ENCODE measurements at places on chromosomes 16 and 17.

GRCh38 chr16:72963533-72964315, 84.2 kb downstream of the ZFHX3 start:
- no peak for DNase-seq

DNA sequence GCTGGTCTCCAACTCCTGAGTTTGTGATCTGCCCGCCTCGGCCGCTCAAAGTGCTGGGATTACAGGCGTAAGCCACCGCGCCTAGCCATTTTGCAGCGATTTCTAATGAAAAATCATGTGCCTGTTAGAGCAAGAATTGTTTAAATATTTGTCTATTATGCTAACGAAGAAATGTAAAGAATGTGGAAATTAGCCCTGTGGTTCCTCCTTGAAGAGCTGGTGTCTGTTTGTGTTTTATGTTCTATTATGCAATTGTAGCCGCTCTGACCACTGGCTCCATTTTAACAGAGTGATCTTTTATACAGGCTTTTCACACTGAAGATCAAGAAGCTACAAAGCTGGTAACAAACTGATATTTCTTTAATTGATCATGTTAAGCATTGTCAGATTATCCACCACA, 217.3 kb downstream of the USP22 start:
- DNase-seq: no peak

DNA sequence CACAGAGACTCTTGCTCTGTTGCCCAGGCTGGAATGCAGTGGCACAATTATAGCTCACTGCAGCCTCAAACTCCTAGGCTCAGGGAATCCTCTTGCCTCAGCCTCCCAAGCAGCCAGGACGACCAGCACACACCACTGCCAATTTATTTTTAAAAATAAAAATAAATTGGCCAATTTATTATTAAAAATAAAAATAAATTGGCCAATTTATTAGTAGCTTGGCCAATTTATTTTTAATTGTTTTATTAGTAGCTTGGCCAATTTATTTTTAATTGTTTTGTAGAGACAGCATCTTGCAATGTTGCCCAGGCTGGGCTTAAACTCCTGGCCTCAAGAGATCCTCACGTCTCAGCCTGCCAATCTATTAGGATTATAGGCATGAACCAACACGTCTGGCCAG, 184.3 kb downstream of the FTO start:
- DNase-seq: no peak

DNA sequence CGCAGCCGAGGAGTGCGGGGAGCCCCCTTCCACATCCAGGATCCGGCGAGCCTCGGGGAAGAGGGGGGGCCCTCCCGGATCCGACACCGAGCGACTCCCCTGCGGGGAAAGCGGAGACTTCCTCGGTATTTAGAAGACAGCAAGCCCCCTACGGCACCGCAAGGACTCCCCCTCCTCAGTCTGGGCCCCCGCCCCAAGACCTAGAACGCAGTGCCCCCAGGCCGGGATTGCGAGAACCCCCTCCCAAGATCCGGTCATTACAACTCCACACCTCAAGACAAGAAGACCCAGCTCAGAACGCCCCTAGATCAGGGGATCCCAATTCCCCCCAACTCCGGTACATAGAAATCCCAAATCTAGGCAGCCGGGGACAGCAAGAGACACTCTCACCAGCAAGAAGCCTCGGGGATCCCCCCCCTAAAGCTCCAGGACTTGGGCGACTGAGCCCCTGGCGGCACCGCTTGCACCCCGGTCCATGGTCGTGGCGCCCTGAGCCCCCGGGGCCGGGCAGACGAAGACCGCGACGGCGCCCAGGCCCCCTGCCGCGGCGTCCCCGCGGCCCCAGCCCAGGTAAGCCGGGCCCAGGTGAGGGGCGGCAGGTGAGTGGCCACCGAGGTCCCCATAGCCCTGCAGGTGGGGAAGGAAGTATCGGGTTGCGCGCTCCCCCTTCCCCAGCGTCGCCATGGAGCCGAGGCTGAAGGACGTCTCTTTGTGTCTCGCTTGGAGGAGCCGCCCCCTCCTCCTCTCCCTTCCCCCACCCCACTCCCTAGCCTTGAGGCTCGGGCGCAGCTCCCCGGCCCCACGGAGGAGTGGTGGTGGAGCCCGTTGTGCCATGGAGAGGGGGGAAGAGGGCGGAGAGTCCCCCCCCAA, 641 bp downstream of the SBK1 start:
- peak; percentile 65 for DNase-seq

GRCh38 chr16:27595993-27596392, 46.0 kb downstream of the KATNIP start:
- no peak for DNase-seq

GRCh38 chr17:50213026-50214022, 11.9 kb upstream of the COL1A1 start:
- DNase-seq: peak; percentile 19

GRCh38 chr17:59838052-59838916, 54.5 kb downstream of the TUBD1 start:
- DNase-seq: no peak

Measured in lung (tissue), 17 donors.